ENCODE measurements at places on chromosomes 3 and 15. TPM values are rescaled to one million over a fixed set of nuclear protein-coding genes. Genes with fewer than 3 reads are reported as not detected.

Gene AADACL2
- total RNA-seq: not detected

Gene ZNF385D
- total RNA-seq: not detected

Gene CCR2
- total RNA-seq: not detected

Gene RARB
- 19.3 TPM for total RNA-seq

Gene GOLGA8G
- not detected for total RNA-seq

Gene KCNAB1
- total RNA-seq: 11.7 TPM

Gene SERPINI2
- not detected for total RNA-seq

Gene CLDN18
- not detected for total RNA-seq

Gene THPO
- total RNA-seq: not detected

Gene LRRK1
- total RNA-seq: 22.1 TPM

Gene TNFAIP8L3
- 38.3 TPM for total RNA-seq

Gene CTDSPL
- 43.2 TPM for total RNA-seq

Data from endothelial cell of umbilical vein (primary cell).